ENCODE measurements at places on chromosomes 2 and 18.
A peak's percentile ranks its signal among the peaks of the same experiment; 100 is the strongest.

DNA sequence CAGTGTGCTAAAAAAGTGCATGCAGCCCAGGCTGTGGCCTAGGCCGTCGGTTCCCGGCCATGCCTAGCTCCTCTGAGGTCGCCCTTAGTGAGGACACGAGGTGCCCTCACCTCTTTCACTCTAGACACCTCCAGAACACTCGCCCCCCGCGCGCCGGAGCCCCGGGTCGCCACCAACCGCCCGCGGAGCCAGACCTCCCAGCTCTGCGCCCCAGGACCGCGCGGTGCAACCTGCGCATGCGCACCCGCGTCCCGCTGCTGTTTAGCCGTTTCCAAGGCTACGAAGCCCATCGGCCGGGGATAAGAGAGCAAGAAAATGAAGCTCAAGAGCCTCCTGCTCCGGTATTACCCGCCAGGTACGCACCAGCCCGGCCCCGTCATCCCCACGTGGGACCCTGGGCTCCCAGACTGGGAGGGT lies at the start of gene DAW1:
DAW1 (plus strand) TSS at position 257 of the 417 bp plus-strand sequence; CDS start at position 316, 59 bp downstream.
- DNase-seq, result peak; percentile 74

- DNase-seq, result no peak
Observed at GRCh38 chr18:63867368-63868125, 20.0 kb upstream of the SERPINB2 start.

DNA sequence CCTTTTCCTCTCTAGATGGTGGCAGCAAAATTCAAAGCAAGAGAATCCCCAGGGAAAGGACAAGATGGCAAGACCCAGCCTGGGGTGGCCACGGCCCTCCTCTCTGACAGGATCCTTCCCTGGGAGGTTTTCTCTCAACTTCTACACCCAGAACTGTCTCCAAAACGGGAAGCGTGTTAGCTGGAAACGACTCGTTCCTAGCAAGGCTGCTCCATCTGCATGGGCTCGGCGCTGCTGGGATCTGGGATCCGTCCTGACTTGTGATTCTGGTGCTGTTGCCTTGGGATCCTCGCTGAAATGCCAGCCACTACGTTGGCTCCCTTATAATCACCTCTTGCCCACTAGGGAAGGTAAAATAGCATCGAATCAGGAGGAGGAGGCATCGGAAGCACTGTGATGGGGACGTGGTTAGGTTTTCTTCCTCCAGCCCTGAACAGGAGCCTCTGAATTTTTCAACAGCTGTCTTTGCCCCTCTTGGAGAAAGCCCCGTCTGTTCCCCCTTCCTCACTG lies 514.8 kb upstream of the MYT1L start:
- no peak for DNase-seq

GRCh38 chr18:57149531-57149930 lies 2.6 kb downstream of the BOD1L2 start:
- no peak for DNase-seq

DNA sequence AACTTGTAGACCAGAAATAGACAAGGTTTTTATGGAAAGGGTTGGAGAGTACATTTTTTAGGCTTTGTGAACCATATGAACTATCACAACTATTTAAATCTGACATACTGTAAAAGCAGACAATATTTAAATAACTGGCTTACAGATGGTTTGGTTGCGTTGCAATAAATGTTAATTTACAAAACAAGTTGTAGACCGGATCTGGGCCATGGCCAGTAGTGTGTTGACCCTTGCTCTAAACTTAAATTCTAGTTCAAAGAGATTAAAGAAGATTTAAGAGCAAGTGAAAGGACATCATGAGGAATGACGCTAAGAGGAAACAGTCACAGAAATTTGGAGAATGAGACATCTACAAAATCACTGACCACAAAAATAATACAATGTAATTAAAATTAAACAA lies 652.7 kb downstream of the DCDC2C start:
- DNase-seq, result no peak

GRCh38 chr2:39338502-39338901 lies 94.7 kb upstream of the CDKL4 start:
- DNase-seq, result no peak

DNA sequence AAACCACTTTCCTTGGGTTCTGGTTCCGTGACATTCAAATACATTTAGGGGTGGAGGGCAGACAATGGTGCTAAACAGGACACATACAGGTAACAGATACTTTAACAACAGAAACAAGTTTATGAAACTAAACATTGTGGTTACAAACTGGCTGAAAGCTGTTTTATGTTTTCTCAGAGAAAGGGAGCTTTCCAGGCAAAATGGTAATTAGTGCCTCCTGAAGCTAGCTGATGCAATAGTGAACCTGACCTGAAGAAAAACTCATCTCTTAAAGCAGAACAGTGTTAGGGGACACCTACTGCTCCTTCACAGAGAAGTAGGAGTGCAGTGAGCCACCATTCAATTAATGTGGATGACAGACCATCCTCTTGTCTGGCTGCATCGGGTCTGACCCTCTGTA lies 138.9 kb downstream of the CCDC148 start:
- DNase-seq, result no peak

DNA sequence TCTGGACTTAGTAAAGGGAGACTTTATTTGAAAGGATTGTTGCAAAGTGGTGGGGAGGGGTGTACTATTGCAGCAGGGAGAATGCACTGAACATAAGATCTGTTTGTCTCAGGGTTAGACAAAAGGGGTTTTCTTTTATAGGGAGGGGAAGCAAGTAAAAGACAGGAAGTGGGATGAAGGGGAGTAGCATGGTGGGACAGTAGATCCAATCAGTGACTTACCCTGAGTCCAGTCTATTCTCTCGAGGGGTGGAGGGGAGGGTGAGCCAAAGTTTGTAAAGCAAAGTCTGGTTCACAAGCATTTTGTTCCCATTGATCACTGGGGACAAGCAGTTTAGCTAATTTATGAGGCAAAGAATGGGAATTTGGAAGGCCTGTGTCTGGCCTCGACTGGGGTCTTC lies 35.0 kb upstream of the CYP27C1 start:
- DNase-seq, result no peak

GRCh38 chr2:121103960-121104359 lies 181.0 kb downstream of the TFCP2L1 start:
- no peak for DNase-seq

GRCh38 chr2:151049746-151050145 lies 211.9 kb downstream of the RBM43 start:
- no peak for DNase-seq

GRCh38 chr2:175107146-175107545 lies 60.9 kb downstream of the ATF2 start:
- DNase-seq, result no peak

DNA sequence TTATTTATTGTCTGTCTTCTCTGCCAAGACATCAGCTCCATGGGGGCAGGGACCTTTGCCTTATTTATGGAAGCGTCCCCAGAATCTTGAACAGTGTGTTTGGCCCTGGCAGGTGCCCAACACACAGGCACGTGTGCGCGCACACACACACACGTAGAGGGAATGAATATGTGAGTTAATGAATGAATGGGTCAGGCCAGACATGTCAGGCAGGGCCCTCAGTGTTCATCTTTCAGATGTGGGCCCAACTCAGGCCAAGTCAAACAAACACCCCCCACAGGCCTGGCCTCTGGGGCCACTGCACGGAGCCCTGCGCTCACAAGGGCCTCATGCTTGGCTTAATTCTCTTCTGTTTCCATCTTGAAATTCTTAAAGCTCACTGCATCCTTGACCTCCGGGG lies 54.1 kb downstream of the DYSF start:
- DNase-seq, result no peak

- no peak for DNase-seq
Observed at GRCh38 chr2:12081481-12082210, 335.2 kb downstream of the LPIN1 start.

DNA sequence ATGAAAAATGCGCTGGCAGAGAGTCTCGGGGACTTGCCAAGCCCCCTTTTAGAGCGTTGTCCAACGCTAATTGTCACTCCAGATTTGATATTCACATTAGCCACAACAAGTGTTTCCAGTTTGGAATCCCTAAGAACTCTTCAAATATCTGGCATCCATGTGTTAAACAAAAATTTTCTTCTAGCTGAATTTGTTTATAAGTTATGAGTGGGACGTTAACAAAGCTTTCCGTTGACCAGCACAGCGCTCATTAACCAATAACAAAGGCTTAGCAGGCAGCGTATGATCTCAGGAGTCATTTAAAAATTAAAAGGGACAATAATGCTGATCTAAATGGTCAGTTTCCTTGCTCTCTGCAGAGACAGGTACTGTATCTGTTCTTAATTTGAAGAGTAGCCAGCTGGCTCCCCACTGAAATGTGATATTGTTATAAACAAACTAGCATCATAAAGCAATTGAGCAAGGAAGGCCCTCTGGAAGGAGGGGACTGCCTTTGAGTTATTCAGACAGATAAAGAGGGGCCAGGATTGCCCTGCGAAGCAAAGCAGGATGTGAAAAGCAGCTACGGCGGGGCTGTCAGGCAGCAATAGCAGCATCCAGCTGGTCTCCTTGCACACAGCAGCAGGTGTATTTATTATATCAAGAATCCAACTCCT lies 337.2 kb upstream of the SALL3 start:
- no peak for DNase-seq

DNA sequence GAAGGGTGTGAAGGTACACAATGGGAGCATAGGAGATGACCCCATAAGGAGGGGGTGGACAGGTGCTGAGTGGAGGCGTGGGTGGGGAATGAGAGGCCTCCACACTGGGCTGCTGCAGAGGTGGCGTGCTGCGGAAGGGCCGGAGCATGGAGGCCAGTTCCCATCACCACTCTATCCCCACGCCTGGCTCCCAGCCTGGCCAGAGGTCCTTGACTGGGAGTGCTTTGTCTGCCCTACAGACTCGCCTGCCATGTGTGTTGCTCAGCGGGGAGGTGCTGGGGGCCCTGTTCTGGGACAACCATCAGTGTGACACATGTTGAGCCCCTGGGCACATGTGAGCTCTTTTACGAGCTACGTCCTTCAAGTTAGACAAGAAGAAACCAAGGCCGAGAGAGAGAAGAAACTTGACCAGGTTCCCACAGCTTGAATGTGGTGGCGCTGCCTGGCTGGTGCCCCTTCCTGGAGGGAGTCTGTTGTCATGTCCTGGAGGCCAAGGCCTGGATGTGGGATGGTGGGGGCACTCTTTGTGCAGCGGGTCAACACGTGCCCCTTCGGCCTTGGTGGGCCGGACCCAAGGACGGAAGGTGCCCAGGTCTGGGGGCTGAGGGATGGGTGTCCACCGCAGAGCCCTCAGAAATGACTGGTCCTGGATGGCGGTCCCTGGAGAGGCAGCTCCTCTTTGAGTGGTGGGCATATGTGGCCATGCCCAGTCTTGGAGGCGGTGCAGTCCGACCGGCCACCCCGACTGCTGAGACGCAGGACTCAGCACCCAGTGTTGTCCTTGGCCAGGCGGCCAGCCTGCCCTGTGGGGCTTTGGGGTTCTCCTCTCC lies 1.2 kb upstream of the INPP5D start:
- DNase-seq, result no peak

GRCh38 chr2:232816657-232817056 lies 40.3 kb upstream of the KCNJ13 start:
- no peak for DNase-seq

GRCh38 chr2:54897420-54898310 lies 152.6 kb downstream of the RTN4 start:
- no peak for DNase-seq

GRCh38 chr18:21777814-21778213 lies 37.2 kb downstream of the MIB1 start:
- DNase-seq, result no peak

GRCh38 chr2:157443795-157444640 lies at the start of gene CYTIP:
Gene CYTIP (minus strand): TSS chr2:157444089. CDS start chr2:157444020, 69 bp downstream.
- DNase-seq, result peak; percentile 36

DNA sequence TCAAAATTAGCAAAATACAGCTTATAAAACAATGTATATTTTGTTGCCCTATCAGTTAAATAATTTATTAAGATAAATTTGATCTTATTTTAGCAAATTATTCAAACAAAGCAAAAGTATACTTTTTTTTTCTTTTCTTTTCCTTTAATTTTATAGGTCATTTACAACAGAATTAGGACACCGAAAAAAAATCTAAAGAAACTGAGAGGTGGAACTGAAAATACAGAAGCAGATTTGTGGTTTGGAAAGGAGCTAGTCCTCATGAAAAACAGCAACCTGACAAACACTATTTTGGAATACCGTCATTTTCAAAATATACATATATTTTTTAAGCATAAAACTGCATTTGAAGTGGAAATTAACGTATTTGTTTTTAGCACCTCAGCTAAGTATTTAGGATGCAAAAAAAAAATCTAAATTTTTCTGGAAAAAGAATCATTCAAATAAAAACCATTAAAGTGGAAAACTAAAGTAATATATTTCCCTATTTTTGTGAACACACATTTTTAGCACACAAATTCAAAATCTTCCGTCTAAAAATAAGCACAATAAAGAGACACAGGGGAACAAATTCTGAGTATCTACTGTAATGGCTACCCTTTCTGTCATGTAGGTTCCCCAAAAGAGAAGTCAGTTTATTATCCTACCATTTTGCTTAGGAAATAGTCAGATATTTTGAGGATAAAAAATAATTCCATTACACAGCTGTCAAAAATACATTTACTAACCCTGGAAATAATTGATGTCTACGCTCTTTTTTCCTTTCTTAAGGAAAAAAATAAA lies 2.7 kb downstream of the CCDC88A start:
- DNase-seq, result no peak

GRCh38 chr2:240420206-240421104 lies 15.0 kb upstream of the GPC1 start:
- no peak for DNase-seq

GRCh38 chr2:140363131-140363530 lies 1582.9 kb upstream of the NXPH2 start:
- DNase-seq, result no peak

DNA sequence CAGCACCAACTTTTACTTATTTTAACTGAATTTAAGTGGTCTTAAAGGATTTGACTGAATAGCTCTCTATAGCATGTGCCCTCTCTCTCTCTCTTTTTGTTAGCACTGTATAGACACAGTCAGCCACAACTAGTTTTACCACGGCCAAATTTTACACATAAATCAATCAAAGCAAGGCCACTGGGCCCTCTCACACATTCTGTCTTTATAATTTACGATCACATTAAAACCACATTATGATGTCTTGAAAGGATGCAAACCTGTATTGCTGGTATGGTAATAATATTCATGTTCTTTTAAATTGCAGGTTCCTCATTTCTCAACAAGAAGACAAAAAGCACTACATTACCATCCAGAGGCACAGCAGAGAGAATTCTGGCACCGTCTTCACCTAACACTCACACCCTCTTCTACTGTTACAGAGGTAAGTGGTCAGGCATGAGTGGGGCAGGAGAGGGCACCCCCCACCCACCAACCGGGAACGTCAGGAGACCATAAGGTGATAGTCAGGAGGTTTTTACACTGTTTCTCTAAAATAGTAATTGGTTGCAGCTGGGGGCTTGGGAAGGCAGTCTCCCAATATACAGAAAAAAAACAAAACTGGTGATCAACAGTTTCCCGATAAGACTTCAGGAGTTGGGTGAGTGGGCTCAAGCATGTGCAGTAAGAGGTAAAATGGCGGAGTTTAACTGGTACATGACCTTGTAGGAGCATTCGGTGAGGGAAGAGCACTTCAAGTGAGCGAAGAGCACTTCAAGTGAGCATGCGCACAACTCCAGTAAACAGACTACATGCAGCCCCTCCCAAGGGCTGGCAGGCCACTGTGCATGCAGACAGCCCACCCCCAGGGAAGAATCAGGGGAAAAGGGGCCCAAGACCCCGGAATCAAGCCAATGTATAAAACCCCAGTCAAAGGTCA lies 296.7 kb downstream of the PIEZO2 start:
- DNase-seq, result no peak
